ENCODE measurements at places on chromosomes 7 and 10. TPM values are rescaled to one million over a fixed set of nuclear protein-coding genes. Genes with fewer than 3 reads are reported as not detected.
A peak's percentile ranks its signal among the peaks of the same experiment; 100 is the strongest.

- H3K4me3 ChIP-seq: no peak overlapping the region
- no peaks in the 10 kb centered on the region for H3K4me1 ChIP-seq
- no peaks in the 10 kb centered on the region for H3K27me3 ChIP-seq
- no peak for DNase-seq
Observed at GRCh38 chr10:110373059-110373458, 68.3 kb upstream of the SMNDC1 start.

GRCh38 chr10:11238893-11239292, 221.2 kb downstream of the CELF2 start:
- no peak for DNase-seq
- no peak overlapping the region for H3K27ac ChIP-seq
- peaks cover 100% of the 10 kb centered on the region for H3K4me1 ChIP-seq
- no peaks in the 10 kb centered on the region for H3K27me3 ChIP-seq

DNA sequence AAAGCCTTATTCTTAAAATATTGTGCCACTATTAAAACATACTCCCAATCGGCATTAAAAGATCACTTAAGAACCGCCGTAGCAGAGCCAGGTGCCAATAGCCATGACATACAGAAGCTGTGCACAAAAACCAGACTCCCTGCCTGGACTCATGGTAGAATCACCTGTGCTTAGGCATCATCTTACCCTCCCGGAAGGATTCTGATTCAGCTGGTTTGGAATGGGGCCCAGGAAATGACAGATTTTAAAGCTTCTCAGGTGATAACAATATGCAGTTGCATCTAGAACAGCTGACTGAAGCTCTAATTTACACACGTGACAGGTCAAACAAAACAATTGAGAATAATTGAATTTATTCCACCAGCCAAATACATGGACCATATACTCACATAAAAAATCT, 10.7 kb downstream of the A1CF start:
- H3K4me1 ChIP-seq: no peaks in the 10 kb centered on the region
- no peak overlapping the region for H3K4me3 ChIP-seq
- H3K27me3 ChIP-seq: no peaks in the 10 kb centered on the region
- H3K27ac ChIP-seq: no peak overlapping the region
- DNase-seq: no peak

GRCh38 chr7:151109094-151110048, 23.1 kb downstream of the AGAP3 start:
- H3K36me3 ChIP-seq: no peaks in the 10 kb centered on the region
- H3K27ac ChIP-seq: no peak overlapping the region
- no peak overlapping the region for H3K4me3 ChIP-seq
- H3K27me3 ChIP-seq: no peaks in the 10 kb centered on the region
- peaks cover 5% of the 10 kb centered on the region for H3K4me1 ChIP-seq
- no peak for DNase-seq

GRCh38 chr10:100485366-100485765, 22.6 kb downstream of the WNT8B start:
- peaks cover 28% of the 10 kb centered on the region for H3K36me3 ChIP-seq
- peaks cover 5% of the 10 kb centered on the region for H3K27me3 ChIP-seq
- DNase-seq: no peak
- no peak overlapping the region for H3K4me3 ChIP-seq

- no peak for DNase-seq
- H3K4me3 ChIP-seq: no peak overlapping the region
- H3K36me3 ChIP-seq: no peaks in the 10 kb centered on the region
- peak overlapping the region; percentile 52 for H3K27ac ChIP-seq
- H3K27me3 ChIP-seq: no peaks in the 10 kb centered on the region
Observed at GRCh38 chr7:131008840-131009711, 275.1 kb upstream of the KLF14 start.

DNA sequence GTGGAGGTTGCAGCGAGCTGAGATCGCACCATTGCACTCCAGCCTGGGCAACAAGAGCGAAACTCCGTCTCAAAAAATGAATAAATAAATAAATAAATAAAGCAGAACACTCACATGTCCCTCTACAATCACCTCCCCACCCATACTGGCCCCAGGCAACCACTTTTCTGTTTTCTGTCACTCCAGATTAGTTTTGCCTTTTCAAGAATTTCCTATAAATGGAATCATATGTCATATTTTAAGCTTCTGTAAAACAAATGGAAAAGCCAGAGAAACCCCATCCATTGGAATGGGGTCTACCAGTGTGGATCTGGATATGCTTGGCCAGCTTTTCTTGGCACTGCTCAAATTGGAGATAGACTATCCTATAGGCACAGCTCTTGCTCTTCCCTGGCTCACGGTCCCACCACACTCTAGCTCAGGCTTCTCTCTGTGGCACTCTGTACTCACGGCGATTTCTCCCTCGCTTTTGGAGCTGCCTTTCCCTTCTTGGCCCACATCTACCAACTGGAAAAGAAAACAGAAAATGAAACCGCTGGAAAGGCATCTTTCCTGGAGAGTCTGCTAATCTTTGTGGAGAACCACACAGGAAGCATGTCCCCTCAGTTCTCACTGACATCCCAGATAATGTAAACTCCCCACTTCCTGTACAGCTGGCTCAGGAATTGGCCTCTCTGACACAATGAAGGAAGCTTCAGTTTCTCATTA, 210.1 kb downstream of the JCAD start:
- no peak overlapping the region for H3K4me3 ChIP-seq
- no peaks in the 10 kb centered on the region for H3K36me3 ChIP-seq
- DNase-seq: no peak
- no peaks in the 10 kb centered on the region for H3K4me1 ChIP-seq

DNA sequence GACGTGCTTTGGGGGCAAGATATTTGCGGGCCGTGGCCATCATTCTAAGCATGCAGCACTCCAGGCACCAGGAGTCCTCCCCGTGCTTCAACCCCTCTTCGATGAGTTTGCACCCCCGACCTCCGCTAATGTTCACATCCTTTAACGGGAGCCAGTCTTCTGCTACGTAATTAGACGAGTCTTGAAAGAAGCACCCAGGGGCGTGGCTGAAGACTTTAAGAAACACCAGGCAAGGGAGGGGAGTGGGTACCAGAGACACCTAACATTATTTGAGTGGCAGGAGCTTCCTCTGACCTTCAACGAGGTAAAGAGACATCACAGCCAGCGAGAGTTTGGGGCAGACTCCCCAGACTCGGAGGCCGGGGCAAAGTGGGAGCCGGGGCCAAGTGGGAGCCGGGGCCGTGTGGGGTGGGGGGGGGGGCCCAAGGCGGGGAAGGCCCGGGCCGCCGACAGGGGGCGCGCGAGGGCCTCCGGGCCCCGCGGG, 31.1 kb upstream of the TOMM7 start:
- H3K4me3 ChIP-seq: no peak overlapping the region
- H3K4me1 ChIP-seq: peaks cover 20% of the 10 kb centered on the region
- no peaks in the 10 kb centered on the region for H3K36me3 ChIP-seq
- no peak for DNase-seq
- H3K27ac ChIP-seq: peak overlapping the region; percentile 90

DNA sequence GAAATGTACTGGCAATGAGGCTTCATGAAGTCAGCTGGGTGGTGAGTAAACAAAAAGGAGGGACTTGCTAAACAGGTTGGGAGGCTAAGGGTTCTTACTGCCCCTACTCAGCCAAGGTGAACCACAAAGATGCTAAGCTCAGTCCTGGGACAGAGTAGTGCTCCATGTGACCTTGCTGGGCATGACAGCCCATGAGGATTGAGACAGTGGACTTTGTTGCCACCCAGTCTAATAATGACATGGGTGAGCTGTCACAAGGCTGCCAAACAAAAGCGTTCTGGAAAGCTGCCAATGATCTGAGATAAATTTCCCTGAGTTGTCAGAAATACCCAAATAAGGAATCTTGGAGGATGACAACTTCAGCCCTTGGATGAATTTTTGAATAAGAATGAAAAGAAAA, 75.2 kb downstream of the CLEC2L start:
- H3K27me3 ChIP-seq: no peaks in the 10 kb centered on the region
- H3K27ac ChIP-seq: no peak overlapping the region
- H3K4me1 ChIP-seq: no peaks in the 10 kb centered on the region
- H3K4me3 ChIP-seq: no peak overlapping the region
- no peak for DNase-seq
- H3K36me3 ChIP-seq: peaks cover 45% of the 10 kb centered on the region

DNA sequence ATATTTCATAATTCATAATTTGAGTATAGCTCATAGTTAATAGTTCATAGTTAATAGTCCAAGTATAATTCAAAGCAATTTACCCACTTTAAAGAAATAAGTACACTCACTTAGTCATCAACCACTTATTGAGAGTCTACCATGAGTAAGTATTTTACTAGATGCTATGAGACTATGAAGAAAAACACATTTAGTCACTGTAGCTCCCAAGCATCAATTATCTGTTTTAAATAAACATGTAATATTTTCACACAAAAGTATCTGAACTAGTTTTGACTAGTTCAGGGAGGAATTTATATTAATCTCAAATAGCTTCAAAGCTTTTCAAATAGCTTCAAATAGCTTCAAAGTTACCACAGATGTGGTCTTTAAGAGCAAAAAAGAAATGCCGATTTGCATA, 119.2 kb downstream of the ANK3 start:
- no peaks in the 10 kb centered on the region for H3K36me3 ChIP-seq
- H3K4me1 ChIP-seq: no peaks in the 10 kb centered on the region
- no peak overlapping the region for H3K4me3 ChIP-seq
- H3K27ac ChIP-seq: no peak overlapping the region

- H3K36me3 ChIP-seq: no peaks in the 10 kb centered on the region
- no peak overlapping the region for H3K4me3 ChIP-seq
- H3K27ac ChIP-seq: no peak overlapping the region
- H3K27me3 ChIP-seq: no peaks in the 10 kb centered on the region
- no peak for DNase-seq
Observed at GRCh38 chr7:92678291-92678920, 88.2 kb upstream of the FAM133B start.

DNA sequence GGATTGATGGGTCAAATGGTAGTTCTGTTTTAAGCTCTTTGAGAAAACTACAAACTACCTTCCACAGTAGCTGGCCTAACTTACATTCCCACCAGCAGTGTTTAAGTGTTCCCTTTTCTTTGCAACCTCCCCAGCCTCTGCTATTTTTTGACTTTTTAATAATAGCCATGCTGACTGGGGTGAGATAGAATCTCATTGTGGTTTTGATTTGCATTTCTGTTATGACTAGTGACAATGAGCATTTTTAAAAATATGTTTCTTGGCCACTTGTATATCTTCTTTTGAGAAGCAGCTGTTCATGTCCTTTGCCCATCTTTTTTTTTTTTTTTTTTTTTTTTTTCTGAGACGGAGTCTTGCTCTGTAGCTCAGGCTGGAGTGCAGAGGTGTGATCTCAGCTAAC, 155.2 kb upstream of the BMPER start:
- no peak overlapping the region for H3K4me3 ChIP-seq
- no peak for DNase-seq
- no peaks in the 10 kb centered on the region for H3K4me1 ChIP-seq
- H3K27ac ChIP-seq: no peak overlapping the region
- H3K27me3 ChIP-seq: no peaks in the 10 kb centered on the region

The UNC5B gene
- polyA plus RNA-seq: not detected

The IFIT1B gene
- polyA plus RNA-seq: not detected

The HDAC9 gene
- polyA plus RNA-seq: 0.36 TPM

The NUDT1 gene
- polyA plus RNA-seq: 59.2 TPM

The ZNF503 gene
- polyA plus RNA-seq: not detected

The HYAL4 gene
- polyA plus RNA-seq: not detected

The IGF2BP3 gene
- polyA plus RNA-seq: not detected

The WDR86 gene
- 10.0 TPM for polyA plus RNA-seq

The TMEM176B gene
- polyA plus RNA-seq: not detected

The TYW1B gene
- 2.3 TPM for polyA plus RNA-seq
